ENCODE measurements at places on chromosomes 16 and 17. TPM values are rescaled to one million over a fixed set of nuclear protein-coding genes. Genes with fewer than 3 reads are reported as not detected.

GRCh38 chr16:70653809-70654771, 7.7 kb downstream of the IL34 start:
- peak; percentile 77 for DNase-seq

Gene TBC1D3L
- 4.8 TPM for total RNA-seq

GRCh38 chr17:30426292-30426691, 47.6 kb downstream of the CPD start:
- DNase-seq = no peak

Gene CNTNAP1
- total RNA-seq = 6.7 TPM

Gene C16orf74
- 2.9 TPM for total RNA-seq

DNA sequence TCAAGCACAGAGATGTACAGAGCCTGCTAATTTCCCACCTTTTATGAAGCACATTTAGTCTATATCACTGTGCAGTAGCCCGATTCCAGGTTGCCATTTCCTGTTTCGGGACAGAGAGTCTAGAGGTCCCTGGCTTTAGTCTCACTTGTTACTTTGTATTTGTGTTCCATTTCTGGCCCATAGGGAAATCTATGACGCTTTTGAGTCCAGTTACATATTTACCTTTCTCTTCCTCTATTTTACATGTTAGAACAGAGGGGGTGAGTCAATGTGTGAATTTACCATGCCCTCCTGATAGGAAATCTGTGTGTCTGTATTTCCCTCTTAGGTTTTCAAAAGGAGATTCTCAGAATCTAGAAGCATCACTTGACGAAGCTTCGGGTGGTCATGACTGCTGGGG, 227.1 kb upstream of the ZFHX3 start:
- no peak for DNase-seq

- no peak for DNase-seq
These were observed 332 bp upstream of the ALG1 start for GRCh38 chr16:5071341-5071680.

DNA sequence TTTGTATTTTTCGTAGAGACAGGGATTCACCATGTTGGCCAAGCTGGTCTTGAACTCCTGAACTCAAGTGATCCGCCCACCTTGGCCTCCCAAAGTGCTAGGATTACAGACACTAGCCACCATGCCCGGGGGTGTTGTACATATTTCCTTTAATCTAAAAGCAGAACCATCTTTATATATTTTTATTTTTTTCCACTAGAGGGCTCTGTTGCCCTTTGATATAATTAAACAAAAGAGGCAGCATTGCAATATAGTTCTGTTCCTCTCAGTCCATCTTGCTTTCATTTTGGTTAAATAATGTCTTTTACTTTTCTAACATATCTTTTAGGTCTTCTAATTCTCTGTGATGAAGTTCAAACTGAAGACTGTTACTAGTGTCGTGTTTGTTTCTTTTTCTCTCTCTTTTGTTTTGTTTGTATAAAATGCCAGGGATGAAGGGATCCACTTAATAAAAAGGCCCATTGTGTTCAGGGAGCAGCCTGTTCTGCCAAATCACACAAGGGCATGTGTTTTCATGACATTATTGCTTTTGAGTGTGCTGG, 23.4 kb downstream of the WWOX start:
- DNase-seq = peak; percentile 66

DNA sequence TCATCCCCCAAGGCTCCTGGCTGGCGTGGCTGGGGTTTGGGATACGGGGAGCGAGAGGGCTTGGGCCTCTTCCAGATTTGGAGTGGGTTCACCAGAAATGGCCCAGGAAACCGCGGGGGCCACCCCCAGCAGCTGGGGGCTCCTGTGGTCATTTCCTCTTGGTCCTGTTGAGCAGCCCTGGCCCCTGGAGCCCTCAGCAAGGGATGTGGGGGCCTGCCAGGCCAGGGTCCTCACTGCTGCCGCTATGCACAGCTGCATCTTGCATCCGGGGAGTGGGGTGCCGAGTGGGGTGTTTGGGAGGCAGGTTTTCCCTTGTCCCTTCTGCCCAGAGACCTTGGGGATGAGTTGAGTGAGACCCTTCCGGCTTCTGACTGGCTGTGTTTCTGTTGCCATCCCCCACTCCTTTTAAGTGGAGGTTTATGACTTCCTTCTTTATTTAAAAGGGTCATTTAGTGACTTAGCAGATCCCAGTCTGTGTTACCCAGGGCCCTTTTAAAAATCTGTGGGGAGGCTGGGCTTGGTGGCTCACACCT, 319.8 kb downstream of the SEC14L1 start:
- DNase-seq = no peak

Gene HAS3
- total RNA-seq = not detected

GRCh38 chr16:50711862-50712559, 18.6 kb downstream of the NOD2 start:
- DNase-seq = no peak

Measured in NCI-H460 (cell line).